ENCODE measurements at places on chromosomes 2 and 18. TPM values are rescaled to one million over a fixed set of nuclear protein-coding genes. Genes with fewer than 3 reads are reported as not detected.

Gene SCN9A
- total RNA-seq = 1.1 TPM

Gene MAP2
- 6.7 TPM for total RNA-seq

Gene FMNL2
- 6.0 TPM for total RNA-seq

Gene OTOS
- not detected for total RNA-seq

Gene ARHGEF33
- 1.0 TPM for total RNA-seq

Gene DES
- total RNA-seq = 12,280 TPM

Gene KIF1A
- 43.7 TPM for total RNA-seq

Gene POTEJ
- total RNA-seq = not detected

DNA sequence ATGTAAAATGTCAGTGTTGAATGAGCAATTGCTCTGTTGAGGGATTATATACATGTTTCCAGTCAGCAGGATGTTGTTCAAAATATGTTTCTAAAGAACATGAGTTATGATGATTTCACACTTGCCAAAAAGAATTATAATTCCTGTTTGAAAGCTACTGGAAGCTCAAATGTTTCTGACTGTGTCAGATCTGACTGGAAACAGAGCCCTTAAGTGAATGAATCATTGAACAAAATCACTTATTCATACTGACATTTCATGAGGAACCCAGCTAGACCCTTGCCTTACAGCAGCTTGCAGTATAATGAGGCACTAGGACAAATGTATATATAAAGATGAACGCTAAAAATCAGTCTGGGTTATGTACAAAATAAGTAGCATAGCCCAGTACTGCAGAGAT, 35.4 kb upstream of the ITGAV start:
- DNase-seq = no peak

DNA sequence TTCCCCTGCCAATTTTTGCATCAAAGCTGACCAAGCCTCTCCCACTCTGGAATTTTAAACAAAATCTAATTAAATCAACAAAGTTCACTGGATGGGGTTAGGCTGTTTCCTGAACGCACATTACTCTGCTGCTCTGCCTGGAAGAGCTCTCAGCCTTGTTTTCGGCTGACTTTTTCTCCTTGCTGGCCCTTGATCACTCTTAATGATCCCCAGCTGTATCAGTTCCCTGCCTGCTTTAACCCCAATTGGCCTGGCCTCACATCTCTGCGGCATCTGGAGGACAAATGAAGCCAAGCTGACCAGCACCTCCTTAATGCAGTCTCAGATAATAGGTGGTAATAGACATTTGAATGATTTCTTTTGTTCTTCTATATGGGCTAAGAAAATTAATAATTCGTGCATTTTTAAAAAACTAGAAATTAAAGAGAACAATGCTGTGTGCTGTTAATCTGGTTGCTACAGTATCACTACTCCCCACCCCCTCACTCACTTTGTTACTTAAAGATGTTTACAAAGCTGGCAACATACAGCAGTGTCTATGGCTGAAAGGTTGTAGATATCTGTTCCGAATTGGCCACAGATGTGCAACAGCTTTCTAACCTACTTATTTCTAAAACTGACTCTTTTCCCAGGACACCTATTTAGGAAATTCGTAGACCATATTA, 415.2 kb upstream of the KCNH7 start:
- no peak for DNase-seq

- DNase-seq = no peak
Observed at GRCh38 chr2:189175869-189176433, 3.6 kb downstream of the COL5A2 start.

DNA sequence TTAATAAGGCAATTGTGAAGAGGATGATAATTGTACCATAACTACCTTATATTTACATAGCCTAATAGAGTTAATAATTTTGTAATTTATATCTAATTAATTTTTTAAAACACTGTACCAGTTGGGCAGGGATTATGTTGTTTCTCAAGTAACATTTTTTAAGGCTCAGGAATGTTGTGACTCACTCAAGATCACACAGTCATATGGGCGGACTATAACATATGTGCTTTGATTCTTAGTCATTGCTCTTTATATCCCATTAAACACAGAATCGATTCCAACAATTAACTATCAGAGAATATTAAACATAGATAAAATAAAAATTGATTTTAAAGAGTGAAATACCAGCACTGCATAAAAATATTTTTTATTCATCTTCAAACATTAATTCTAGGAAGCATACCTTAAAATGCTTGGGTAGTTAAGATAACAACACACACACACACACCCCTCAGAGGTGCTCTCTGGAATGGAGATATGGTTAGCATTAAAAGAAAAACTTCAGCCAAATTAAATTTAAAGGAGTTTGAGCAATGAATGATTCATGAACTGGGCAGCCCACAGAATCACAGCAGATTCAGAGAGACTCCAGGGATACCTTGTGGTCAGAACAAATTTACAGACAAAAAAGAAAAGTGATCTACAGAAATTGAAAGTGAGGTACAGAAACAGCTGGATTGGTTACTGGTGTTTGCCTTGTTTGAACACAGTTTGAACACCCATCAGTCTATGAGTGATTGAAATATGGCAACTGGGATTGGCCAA, 869.4 kb upstream of the ID2 start:
- DNase-seq = no peak

DNA sequence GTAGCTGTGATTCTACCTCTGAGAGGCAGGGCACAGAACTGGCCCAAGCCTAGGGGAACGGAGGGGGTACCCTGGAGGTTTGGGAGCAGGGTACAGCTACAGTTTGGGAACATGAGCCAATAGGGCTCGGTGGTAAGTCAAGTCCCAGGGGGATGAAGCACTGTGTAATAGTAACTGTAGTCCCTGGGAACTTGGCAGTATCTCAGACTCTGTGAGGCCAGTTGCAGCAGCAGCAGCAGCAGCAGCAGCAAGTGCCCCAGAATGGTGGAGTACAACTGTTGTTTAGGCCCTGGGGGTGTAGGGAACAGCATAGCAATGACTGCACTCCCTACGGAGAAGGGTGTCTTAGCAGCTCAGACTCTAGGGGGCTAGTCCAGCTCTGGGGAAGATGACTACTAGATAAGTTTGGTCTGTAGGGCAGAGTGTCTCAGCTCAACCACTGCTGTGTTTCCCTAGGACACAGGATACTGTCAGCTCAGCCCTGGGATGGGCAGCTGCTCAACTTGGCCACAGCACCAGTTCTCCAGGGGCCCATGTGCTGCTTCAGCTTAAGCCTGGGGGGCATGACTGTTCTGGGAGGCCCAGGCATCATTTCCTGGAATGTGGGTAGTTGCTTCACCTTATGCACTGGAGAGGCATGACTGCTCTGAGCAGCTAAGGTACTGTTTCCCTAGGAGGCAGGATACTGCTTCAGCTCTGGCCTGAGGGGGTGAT, 20.5 kb downstream of the CARF start:
- no peak for DNase-seq

- no peak for DNase-seq
Observed at GRCh38 chr2:75607988-75608683, 38.4 kb upstream of the MRPL19 start.

DNA sequence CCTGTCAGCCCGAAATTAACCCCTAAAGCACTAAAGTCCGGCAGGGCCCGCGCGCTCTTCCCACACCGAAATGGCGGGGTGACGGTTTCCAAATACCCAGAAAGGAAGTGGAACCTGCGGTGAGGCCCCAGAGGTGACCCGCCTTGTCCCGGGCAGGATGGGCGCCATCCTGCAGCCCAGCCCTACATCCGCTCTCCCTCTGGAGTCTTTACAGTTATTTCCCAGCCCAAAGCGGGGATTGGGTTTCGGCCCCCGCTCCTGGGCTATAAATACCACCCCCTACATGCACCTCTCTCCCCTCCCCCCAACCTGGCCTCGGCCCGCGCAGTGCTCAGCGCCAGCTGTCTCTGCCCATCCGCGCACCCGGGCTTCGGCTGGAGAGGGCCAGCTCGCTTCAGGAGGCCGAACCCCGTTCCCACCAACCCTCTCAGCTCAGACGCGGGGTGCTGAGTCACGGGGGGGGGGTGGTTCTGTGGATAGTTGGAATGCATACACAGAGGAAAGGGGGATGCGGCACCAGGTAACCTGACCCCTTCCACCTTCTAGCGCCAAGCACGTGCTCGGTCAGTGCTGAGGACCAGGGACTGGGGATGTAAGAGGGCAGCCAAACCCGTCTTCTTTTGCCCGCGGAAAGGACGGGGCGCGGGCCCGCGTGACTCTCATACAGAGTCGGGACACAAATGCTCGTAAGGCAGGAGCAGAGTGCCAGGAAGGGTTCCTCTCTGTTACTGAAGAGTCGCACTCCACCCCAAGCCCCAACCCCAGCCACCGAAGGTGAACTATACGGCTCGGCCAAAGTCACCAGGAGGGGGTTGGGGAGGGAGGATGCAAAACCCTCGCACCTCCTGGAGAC, at the start of gene TUBA4B:
Gene TUBA4B, plus strand, starts transcription at position 344 of the 853 bp plus-strand sequence. Its CDS starts 165 bp downstream, at position 509.
- DNase-seq = no peak

GRCh38 chr2:124988794-124989193, 963.7 kb downstream of the CNTNAP5 start:
- DNase-seq = no peak

- no peak for DNase-seq
Observed at GRCh38 chr18:40897884-40898283, 1057.2 kb upstream of the PIK3C3 start.

DNA sequence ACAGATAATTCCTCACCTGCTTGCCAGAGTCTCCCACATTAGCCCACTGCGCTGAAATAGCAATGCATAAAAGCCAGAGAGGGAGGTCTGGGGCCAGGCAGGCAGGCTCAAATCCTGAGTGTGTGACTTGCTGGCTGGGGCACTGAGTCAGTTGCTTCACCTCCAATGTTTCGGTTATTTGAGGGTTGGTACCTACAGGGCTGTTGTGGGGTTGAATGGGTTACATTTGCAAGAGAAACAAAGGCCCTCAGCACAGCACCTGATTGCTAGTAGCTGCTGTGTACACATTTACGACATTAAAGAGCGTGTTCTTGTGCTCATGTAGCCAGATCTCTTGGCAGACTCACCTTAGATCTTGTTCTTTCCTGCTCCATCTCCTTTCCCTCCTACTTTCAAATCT, 34.1 kb upstream of the FAM110C start:
- DNase-seq = no peak
